ENCODE measurements at places on chromosomes 12 and 14.

- DNase-seq: no peak
Measured at GRCh38 chr12:10936506-10936905, 2.6 kb downstream of the TAS2R14 start.

DNA sequence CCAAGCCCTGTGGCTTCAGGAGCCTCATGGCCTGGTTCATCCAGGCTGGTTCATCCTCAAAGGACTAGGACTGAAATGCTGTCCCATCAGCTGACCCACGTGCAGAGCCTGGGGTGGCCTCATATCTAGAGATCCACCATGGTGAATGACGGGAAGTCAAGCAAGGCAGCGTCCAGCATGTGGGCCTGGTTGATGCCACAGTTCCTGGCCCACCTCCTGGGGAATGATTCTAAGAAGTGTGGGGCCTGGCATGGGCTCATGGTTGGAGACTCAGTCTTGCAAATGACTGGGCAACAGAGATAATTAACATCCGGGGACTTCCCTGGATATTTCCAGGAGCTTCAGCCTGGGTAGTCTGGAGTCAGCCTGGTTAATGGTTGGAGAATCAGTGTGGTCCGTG, 302.4 kb upstream of the SFSWAP start:
- DNase-seq: no peak

DNA sequence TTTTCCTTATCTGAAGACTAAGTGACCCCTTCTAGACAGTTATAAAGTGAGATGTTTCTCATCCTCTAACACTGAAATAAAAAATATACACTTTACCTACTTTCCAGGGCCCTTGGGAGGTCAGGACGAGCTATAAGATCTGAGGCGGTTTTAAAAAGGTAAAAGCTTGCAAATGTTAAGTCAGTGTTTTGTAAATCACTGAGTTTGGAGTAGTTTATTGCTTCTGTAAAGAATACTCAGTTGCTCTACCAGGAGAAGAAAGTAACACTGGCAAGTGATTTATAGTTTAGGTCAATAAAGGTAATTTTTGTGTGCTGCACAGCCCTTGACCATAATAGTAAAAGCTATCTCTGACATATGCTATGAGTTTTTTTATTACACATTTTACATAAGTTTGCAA, 584.5 kb downstream of the TMTC2 start:
- DNase-seq: no peak

GRCh38 chr12:104610513-104611235, 153.9 kb downstream of the CHST11 start:
- DNase-seq: no peak

DNA sequence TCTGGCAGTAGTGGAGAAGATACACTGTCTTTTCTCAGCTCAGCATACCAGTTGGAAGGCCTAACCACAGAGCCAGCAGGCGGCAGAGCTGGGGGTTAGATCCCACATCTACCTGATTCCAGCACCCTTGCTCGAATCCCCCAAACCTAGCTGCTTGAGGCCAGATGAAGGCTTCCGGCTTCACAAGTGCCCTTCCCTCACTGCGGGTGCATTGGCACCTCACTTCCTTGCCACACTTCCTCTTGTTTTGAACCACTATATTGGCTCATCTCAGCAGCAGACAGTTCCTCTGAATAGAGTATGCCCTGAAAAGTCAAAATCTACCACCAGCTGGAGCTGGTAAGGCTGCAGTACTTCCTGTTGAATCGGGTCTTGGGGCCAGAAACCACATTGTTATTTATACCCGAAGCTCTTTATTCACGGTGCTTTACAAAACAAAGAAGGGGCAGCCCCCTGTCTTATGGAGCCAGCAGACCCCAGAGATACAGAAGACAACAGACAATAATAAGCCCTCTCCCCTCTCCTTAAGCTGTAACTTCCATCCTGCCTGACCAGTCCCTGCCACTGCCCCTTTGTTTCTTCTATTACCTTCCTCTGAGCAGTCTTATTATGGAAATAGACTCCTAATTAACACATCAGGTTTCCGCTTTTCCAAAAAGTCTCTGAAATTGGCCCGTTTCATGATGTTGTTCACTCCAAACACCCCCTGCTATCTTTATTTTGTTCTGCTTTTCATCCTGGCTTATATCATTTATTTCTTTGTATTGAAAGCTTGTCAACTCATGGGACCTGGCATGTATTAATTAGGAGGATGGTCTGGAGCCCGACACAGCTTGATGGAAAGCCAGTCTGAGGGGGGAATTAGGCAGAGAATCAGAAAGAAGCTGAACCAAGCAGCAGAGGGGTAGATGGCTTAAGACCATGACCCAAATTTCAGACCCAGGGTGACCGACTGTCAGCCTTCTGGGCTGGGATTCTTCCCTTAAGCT, 233.5 kb downstream of the EFCAB11 start:
- DNase-seq: peak; percentile 87

- DNase-seq: no peak
Measured at GRCh38 chr12:63844391-63845341, at the start of gene SRGAP1. Gene SRGAP1, plus strand, starts transcription at chr12:63844700. Its CDS starts 117 bp downstream, at chr12:63844817.

GRCh38 chr14:50044042-50044651, 72.2 kb downstream of the VCPKMT start:
- DNase-seq: no peak

GRCh38 chr12:75542942-75543341, 31.5 kb upstream of the KRR1 start:
- DNase-seq: no peak

- no peak for DNase-seq
Measured at GRCh38 chr14:89861630-89862029, 92.9 kb downstream of the EFCAB11 start.

GRCh38 chr14:81313200-81313599, 86.9 kb downstream of the STON2 start:
- no peak for DNase-seq

- DNase-seq: no peak
Measured at GRCh38 chr14:68441542-68441941, 351.3 kb downstream of the ZFP36L1 start.

DNA sequence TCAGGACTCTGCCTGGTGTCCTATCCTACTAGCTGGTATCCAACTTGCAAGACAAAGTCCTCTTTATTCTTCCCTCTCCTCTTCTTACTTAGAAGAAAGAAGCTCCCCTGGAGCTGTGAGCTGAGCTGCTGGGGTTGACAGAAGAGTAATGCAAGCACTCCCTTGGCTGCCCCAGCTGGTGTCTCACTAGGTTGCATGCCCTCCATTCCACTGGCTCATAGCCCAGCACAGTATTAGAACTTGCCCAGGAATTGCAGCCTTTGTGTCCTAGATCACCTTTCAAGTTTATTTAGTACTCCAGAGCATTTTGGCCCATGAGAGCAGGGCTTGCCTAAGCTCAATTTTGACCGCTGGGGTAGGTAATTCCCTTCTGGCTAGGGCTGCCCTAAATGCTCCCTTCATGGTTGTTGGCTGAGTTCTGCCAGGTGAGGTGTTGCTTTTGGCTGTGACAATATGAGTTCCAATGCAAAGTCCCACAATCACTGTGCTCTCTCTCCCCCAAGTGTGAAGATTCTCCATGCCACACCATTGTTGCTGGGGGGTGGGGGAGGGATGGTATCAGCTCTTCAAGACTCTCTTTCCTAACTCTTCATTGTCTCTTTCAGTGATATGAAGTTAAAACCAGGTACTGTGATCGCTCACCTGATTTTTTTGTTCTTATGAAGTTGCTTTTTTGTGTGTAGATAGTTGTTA, 317.4 kb upstream of the DDHD1 start:
- DNase-seq: no peak

DNA sequence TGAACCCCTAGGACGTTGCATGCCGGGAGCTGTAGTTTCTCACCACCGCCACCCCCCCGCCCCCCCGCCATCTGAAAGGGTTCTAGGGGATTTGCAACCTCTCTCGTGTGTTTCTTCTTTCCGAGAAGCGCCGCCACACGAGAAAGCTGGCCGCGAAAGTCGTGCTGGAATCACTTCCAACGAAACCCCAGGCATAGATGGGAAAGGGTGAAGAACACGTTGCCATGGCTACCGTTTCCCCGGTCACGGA, 501 bp upstream of the HSP90B1 start:
- no peak for DNase-seq

DNA sequence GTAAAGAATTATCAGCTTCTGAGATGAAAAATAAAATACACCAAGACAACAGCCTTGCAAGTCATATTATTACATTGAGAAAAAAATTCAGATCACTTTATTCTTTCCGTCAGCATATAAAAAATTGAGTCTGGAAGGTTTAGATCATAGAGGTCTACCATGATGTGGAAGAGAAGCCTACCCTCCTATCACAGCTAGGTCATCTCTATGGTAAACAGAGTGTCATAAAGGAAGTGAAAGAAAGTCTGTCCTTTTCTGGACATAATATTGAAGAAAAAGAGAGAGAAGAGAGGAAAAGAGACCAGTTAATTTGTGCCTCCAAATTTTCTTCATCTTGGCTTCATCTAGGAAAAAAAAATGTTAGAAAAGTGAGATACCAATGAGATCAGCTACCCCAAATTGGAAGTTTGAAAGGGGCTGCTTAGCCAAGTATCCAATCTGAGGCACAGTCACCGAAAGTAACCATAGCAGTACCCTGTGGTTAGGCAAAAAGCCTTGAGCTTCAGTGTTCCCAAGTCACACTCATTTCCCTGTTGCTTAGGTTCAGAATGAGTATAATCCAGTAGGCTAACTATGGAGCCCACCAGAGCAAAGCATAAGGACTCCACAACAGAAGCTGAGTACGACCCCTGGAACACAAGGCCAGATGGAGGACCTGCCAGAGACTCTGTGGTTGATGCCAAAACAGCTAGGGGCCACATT, 38.1 kb downstream of the DUSP6 start:
- DNase-seq: no peak

- no peak for DNase-seq
Measured at GRCh38 chr14:92737206-92737605, 11.2 kb downstream of the LGMN start.

GRCh38 chr12:117109943-117110635, 10.9 kb upstream of the TESC start:
- no peak for DNase-seq

DNA sequence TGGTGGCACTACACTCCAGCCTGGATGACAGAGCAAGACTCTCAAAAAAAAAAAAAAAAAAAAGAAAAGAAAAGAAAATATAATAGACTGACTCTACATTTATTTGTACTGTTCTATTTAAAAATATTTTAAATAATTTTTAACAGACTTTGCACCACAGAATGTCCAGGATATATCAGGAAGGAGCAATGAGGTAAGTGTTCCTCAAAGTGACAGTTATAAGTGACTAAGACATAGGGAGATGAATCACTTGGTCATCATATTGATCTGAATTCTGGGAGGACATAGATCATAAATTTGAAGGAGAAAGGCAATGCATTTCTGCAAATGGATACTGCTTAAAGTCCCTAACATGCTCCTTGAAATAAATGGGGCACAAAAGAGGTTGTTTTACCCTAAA, 221.5 kb downstream of the KCNC2 start:
- DNase-seq: no peak

- DNase-seq: no peak
Measured at GRCh38 chr14:61972711-61973110, 210.5 kb downstream of the SNAPC1 start.

DNA sequence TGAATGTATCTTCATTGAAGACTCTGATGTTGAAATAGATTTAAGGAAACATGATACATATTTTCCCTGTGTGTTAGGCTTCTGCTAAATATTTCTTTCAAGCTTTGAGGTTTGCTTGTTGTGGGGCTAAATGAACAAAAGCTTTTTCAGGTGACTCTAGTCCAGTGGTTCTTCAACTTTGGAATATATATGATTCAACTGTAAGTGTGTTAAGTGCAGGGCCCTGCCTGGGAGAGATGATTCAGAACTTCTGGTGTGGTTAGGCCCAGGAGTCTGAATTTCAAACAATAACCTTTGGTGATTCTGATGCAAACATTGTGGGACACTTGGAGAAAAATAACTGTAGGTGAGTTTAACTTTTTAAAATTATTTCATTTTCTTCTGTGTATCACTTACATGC, 93.0 kb downstream of the TRHDE start:
- no peak for DNase-seq

DNA sequence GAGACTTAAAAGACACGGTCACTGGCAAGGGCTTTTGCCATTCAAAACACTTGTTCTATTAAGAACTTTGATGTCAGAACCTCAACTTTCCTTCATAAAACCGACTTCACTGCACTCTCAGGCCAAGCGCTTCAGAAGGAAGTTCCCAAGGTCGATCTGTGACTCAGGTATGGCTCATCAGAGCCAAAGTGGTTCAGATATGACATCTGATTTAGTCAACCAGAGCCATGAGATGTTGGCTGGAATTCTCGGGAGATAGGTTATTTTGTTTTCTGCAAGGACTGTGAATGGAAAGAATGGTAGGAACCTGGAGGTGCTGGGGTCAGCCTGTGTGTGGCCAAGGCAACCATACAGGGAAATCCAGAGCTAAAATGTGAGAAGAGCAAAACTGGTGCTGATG, 445.6 kb downstream of the GLT1D1 start:
- DNase-seq: no peak

- no peak for DNase-seq
Measured at GRCh38 chr12:45008211-45008610, 42.7 kb downstream of the DBX2 start.

DNA sequence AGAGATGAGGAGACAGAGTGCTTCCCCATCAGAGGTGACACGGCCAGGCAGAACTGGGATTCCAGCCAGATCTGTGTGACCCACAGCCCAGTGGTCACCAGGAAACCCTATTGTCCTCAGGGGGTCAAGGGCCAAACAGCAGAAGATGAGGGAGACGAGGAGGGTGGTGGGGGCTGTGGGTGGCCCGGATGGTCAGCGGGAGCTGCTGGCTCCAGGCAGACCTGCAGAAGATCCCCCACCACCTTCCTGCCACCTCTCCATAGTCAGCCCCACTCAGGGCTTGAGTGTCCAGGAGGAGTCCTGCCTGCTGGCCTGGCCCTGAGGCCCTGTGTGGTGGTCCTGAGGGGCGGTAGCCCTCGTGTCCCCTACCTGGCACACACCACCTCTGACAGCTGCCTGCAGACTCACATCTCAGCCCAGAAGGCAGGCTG, 136.8 kb downstream of the CALM1 start:
- no peak for DNase-seq

- no peak for DNase-seq
Measured at GRCh38 chr12:89621521-89621920, 87.1 kb downstream of the ATP2B1 start.

DNA sequence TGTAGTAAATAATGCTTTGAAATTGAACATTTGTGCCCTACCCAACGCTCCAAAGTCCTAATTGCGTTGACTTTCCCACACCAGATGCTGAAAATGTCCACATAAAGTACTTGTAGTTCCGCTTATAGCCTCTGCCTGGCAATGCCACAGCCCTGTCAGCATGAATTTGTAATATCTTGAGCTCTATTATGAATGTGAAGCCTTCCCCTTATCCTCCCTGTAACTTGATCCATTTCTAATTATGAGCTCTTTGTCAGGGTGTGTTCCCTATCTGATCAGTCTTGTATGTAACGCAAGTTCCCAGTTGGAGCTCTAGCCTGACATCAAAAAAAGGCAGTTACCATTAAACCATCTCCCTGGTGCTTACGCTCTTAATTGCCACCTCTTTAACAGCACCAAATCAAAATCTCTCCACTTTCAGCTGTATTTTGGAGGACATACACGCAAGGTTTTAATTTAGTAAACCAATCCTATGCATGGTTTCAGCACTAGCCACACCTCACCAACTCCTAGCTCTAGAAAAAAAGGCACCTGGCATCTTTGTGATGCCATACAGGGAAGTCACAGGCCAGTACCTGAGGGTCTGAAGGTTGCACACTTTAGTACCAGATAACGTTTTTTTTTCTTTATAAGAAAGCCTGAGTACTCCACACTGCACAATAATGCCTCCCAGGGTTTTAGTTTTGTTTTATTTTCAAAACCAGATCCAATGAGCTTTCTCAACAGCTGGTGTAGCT, 69.3 kb downstream of the EEA1 start:
- DNase-seq: no peak

- no peak for DNase-seq
Measured at GRCh38 chr12:3959799-3960560, 86.8 kb upstream of the PARP11 start.

GRCh38 chr14:84749191-84749955, 780.6 kb upstream of the FLRT2 start:
- DNase-seq: no peak
